ENCODE measurements at places on chromosomes 13 and 19.

DNA sequence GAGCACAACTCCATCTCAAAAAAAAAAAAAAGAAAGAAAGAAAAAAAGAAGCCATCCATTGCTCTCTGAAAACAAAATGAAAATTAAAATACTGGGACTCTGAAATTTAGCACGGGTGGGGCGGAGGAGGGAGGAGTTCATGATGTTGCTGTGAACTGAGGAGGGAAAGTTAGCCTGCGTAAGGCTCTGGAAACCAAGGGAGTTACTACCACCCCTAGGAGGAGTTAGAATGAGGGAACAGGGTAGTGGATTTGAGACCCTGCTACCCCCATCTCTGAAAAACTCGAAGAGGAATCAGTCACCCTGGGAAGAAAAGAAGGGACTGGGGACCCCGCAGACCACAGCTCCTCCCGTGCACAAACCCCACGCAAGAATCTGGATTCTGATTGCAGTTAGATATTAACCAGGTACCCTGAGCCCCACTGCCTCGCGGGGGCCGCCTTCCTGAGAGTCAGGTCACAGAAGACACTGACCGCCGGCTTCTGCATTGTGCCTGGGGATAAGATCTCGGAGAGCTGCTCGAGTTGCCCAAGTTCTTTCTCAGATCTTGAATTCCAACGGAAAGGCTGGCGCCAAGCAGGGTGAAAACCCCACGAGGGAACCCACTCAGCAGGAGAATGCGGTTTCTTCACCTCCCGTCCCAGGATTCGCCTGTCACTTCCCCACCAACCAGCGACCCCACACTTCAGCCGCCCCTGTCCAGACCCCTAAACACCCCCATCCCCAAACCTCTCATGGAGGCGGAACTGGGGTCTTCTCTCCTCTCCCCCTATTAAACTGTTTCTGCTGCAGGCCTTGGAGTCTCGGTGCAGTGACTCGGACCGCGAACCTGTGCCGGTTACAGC, 870 bp downstream of the ZNF442 start:
- no peak for DNase-seq

- DNase-seq = no peak
These were observed 674 bp downstream of the TRPC4 start for GRCh38 chr13:37868691-37869505.

DNA sequence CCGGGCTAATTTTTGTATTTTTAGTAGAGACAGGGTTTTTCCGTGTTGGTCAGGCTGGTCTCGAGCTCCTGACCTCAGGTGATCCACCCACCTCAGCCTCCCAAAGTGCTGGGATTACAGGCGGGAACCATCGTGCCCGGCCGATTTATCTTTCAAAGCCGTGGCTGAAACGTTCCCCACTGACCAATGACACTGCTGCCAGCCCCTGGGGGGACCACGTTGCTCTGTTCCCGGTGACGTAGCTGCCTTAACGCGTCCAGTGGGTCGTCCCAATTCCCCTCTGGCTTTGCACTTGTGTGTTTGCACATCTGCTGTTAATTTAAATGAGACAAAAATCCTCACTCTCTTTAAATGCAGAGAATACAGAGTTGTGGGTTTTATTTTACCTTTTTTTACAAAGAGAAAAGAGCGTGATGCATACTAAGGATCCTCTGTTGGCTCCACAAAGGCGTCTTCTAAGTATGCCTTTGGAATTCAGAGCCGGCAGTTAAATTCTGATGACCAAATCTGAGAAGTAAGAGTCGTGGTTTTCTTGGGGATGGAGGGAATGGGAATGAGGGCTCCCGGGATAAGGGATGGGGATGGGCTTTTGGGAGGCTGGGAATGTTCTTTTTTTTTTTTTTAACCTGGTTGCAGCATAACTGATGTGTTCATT, 18.6 kb upstream of the LMTK3 start:
- no peak for DNase-seq

- DNase-seq = no peak
These were observed 133.0 kb downstream of the SIPA1L3 start for GRCh38 chr19:38039966-38040365.

- DNase-seq = no peak
These were observed 51.8 kb upstream of the TPM4 start for GRCh38 chr19:16024266-16025107.

DNA sequence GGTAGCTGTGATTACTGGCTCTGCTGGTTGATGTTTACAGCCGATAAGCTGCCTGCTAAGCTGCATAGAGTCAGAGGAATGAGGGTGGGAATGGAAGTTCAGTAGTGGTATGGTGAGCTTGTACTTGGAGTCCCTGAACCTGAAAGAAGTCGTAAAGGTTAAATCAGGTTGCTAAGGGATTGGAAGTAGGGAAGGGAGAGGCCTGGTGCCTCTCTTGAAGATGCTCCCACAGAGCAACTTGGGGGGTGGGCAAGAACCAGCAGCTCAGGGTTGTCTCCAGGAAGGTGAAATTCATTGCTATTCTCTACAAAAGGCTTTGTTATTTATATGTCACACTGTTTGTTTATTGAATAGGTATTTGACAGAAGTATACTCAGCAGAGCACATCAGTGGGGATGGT, 73.8 kb upstream of the OLFM4 start:
- no peak for DNase-seq

GRCh38 chr19:48639483-48640375, 2.5 kb upstream of the DBP start:
- no peak for DNase-seq

DNA sequence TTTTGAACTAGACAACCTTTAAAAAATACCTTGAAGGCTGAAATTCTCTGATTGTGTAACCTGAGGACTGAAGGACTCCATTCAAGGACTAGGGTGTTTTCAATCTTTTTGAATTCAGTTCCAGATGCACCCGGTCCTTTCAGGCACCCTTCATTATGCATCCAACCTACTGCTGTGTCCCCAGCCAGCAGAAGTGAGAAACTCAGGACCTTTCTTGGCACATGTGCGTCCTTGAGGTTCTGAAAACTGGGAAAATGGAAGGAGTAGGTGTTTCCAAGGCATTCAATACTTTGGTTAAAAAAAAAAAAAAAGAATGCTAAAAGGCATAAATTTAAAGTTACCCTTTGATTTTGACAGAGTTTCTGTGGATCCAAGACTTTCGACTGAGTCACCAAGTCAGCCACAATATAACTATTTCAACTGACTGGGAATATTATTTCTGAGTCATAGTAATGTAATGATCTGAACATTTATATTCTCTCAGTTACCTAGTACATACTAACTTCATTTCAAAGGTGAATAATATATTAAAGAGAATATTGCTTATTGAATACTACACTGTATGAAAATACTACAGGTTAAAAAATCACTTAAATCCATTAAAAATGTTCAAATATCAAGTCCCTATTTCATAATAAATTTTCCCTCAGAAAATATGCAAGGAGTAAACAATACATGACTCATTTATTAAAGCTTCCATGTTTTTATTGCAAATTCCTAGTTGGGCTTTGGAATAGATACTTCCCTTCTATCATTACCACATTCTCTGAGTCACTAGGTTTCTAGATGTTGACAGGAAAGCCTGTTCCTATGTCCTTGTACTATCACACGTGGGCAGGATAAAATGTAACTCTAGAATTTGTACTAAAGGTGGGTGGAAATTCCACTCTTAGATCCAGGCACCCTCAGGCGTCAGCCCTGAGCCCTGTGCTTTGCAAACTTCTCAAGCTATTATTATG, 2.4 kb upstream of the ITGBL1 start:
- no peak for DNase-seq

DNA sequence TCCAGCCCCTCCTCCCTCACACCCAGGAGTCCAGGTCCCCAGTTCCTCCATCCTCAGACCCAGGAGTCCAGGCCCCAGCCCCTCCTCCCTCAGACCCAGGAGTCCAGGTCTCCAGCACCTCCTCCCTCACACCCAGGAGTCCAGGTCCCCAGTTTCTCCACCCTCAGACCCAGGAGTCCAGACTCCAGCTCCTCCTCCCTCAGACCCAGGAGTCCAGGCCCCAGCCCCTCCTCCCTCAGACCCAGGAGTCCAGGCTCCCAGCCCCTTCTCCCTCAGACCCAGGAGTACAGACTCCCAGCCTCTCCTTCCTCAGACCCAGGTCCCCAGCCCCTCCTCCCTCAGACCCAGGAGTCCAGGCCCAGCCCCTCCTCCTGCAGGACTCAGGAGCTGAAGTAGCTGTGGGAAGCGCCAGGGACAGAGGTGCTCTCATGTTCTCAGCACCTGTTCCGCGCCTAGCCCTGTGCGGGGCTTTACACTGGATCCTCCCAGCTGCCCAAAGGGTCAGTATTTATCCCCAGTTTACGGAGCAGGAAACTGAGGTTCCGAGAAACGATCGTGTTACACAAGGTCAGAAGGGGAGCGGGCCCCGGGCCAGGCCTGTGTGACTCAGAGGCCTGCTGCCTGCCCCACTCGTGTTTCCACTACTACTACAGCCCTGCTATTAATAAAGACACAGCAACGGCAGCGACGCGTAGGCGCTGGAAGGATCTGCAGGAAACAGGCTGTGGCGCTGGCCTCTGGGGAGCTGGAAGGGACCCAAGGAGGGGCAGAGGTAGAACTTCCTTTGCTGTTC, 1.7 kb upstream of the SBK3 start:
- no peak for DNase-seq

GRCh38 chr13:103926118-103926517, 859.9 kb upstream of the SLC10A2 start:
- no peak for DNase-seq

DNA sequence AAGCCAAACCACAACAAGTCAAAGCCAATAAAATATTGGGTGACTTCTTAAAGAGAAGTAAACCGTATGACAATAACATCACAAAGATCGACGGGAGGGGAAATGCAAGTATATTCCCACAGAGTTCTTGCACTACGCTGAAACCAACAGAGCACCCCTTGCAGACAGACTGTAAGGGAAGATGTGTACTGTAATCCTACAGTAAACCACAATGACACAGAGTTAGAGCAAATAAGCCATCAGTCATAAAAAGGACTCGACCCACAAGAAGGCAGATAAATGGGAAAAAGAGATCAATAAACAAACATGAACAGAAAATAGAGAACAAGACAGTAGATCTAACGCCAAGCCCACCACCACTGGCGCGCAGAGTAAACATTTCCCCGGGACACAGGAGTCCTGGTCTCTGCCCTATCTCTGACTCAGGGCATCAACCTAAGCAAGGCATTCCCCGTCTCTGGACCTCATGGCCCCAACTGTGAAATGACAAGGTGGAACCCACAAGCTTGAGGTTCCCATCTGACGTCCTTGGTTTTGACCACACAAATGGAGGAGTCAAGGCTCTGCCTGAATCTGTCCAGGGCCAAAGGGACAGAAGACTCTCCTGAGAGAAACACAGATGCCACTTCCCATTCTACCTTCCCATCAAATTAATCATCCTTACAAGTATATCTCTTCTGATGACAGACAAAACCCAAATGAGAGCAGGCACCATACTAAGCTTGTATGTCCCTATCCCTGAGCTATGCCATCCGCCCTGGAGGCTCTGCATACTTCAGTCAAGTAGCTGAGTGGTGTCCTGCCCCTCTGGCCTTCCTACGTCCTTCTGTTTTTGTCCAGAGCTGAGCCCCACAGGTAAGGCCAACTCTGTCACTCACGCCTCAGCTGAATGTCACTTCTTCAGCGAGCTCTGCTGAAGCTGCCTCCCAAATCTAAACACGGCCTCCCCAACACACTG, 15.0 kb downstream of the SAFB2 start:
- DNase-seq = no peak

- no peak for DNase-seq
These were observed 318.8 kb downstream of the SPRY2 start for GRCh38 chr13:80022146-80022545.

- DNase-seq = no peak
These were observed 16.8 kb downstream of the TEX29 start for GRCh38 chr13:111337206-111337605.

DNA sequence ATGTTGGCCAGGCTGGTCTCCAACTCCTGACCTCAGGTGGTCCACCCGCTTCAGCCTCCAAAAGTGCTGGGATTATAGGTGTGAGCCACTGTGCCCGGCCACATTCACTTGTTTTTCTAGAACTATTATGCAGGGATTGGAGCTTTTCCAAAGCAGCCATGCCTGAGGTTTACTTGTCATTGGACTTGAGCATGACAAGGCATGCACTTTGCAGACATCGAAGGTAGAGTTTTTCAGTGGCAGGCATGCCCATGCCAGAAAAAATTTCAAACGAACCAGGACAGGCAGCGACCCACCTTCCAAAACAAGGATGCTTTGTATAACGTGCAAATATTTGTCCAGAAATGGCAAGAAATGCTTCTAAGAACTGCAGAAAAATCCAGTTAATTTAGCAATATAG, 17.7 kb downstream of the PNMA8A start:
- DNase-seq = no peak

- no peak for DNase-seq
These were observed 445.7 kb downstream of the RFC3 start for GRCh38 chr13:34263681-34264080.

DNA sequence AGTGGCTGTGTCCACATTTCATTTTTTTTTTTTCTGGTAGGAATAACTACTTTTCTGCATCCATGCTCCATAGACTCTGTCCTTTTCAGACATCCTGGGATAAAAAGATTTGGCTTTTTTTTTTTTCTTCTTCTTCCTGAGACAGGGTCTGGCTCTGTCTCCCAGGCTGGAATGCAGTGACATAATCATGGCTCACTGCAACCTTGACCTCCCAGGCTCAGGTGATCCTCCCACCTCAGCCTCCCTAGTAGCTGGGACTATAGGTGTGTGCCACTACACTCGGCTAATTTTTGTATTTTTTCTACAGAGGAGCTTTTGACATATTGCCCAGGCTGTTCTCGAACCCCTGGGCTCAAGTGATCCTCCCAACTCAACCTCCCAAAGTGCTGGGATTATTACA, 4.1 kb upstream of the ICAM3 start:
- no peak for DNase-seq

DNA sequence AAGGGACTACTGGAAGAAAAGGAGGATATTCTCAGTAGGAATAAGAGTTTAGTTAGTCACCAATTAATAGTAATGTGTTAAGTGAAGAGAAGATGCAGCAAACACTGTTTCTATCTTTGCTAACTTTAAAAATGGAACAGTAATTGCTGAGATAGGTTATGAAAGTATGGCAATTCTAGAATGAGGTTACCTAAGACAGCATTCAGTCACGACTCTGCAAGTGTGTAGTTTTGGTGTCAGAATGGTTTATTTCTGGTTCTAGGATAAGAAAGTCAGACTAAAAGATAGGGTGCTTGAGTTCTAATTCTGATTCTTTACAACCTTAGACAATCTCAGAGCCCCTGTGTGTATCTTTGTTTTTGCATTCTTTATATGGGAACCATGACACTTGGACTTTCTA, 138.1 kb downstream of the POU4F1 start:
- no peak for DNase-seq

- no peak for DNase-seq
These were observed 187.9 kb upstream of the TSHZ3 start for GRCh38 chr19:31537136-31537535.

- DNase-seq = no peak
These were observed 2236.5 kb downstream of the PCDH9 start for GRCh38 chr13:64993514-64994164.

DNA sequence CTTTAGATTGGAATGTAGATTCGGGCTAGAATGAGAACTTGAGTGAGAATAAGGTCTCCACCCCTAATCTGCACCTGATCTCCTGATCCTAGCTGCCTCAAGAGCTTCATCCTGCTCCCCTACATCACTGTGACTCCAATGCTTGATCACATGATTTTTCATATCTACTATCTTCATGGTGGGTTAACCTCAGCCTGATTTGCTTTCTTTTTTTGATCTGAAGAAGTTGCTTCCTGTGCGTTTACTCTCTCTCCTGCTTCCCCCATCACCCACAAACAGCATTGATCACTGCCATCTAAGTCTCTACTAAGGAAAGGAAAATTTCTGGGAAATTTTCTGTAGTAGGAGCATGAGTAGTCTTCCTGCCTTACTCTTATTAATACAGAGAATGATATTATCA, 1542.1 kb upstream of the SLC10A2 start:
- DNase-seq = no peak

- no peak for DNase-seq
These were observed 789.7 kb upstream of the GPC6 start for GRCh38 chr13:92436924-92437323.

All from hematopoietic multipotent progenitor cell treated with erythropoietin and hydrocortisone succinate and interleukin-3 and kit ligand, for 15 days (in vitro differentiated cells).